Fibroblast of the aortic adventitia (primary cell): ENCODE measurements at places on chromosomes 13 and 19. TPM values are rescaled to one million over a fixed set of nuclear protein-coding genes. Genes with fewer than 3 reads are reported as not detected.

DNA sequence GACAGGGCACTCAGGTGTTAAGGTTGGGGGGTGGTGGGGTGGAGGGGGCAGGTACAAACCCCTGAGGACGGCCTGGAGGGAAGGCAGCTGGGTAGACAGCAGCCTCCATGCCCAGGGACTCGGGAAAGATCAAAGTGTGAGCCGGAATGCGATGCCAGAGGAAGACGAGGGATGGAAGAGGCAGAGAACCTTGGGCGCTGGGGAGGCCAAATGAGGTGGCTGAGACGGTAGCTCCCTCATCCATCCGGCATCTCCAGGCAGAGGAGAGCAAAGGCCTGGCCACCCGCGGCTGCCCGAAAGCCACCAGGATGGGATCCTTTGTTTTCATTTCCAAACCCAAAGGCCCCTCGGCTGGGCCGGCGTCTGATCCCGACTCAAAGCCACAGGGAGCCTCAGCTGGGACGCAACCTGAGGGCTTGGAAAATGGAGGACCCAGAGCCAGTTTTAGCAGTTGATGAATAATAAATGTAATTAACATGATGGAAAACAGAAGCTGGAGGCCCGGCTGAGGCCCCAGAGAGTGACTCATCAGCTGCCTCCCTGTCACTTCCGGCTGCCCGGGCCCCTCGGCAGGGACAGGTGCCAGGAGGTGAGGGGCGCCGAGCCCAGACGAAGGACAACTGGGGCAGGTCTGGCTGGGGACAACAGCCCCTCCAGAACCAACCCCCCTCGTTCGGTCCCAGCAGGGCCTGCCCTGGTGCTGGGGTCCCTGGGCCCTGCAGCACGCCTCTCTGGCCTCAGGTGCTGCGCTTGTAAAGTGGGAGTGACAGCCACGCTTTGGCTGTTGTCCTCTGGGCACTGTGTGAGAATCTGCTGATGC is 61.6 kb downstream of the CEBPG start:
- DNase-seq = no peak

DNA sequence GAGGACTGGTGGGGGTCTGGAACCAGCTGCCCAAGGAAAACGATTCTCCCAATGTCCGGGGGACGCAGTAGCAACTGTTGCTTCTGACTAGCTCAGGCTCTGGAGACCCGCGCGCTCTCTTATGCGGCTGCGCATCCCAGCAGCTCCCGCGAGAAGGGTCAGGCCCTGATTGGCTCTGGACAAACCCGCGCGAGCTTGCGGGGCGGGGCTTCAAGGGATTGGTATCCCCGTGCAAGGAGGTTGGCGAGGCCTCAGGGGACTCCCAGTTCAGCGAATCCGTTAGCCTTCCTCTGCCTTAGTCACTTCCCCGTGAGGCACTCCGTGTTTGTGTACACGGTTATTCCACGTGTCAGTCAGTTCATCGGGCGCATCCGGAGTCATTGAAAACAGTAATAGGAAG is 20.2 kb downstream of the SIGLECL1 start:
- DNase-seq = no peak

DNA sequence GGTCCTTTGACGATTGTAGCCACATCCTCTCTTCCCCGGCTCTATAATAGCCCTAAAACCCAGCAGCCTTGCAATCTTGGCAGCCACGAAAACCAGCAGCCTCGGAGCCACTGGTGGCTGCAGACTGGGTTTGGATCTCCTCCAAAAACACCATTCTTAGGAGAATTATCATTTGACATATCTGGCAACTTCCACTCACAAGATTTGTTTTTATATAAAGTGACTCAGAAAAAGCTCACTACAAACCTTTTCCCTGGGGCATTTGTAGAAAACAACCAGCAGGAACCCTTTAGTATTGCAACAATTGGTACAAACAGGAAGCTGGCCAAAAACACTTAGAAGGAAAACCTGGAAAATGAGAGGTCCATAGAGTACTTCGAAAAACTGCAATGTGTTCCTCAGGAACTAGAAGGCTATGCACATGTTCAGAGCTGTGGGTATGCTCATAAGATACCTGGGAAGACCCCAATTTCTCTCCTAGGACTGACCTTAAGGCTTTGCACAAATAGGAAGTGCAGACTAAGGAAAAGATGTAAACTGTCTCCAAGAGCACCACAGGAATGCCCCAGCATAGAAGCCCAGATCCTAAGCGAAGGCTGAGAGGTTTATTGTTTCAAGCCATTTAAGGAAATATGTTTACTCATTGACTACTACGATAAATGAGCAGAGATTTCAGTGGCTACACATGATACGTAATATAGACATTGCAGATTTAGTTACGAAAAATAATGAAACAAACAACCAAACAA is 71.2 kb downstream of the MYO16 start:
- DNase-seq = peak; percentile 7

DNA sequence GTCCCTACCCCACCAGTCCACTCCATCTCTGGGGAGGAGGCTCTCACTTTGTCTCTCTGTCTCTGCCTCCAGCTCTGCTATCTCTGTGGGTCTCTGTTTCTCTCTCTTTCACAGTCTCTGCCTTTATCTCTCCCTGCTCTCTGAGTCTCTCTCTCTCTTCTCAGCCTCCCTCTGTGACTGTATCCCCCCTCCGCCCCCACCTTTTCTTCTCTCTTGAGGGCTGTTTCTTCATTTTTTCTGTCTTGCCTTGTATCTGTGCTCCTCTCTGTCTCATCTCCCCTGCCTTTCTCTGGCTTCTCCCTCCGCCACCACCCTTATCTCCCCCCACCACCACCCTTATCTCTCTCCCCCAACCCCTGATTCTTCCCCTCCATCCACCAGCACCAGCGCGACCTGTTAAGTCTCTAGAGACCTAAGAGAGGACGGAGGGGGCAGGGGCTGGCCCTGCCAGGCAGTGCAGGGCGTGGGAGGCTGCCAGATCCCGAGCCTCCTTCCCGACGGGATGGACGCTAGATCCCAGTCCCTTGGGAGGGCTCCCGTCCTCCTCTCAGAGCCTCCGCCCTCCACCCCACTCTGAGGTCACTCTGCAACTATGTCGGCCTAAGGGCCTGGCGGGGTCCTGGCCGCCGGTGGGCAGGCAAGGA is 1.0 kb downstream of the AXL start:
- peak; percentile 79 for DNase-seq

GRCh38 chr13:98143157-98143553 is 261 bp downstream of the FARP1 start:
- no peak for DNase-seq

The NLRP4 gene
- not detected in 2 replicates for total RNA-seq

GRCh38 chr13:40505196-40505595 is 161.2 kb downstream of the FOXO1 start:
- no peak for DNase-seq

The CNN1 gene
- 2.2 and 4.2 TPM in 2 replicates for total RNA-seq

The FUT2 gene
- total RNA-seq = not detected in 2 replicates

DNA sequence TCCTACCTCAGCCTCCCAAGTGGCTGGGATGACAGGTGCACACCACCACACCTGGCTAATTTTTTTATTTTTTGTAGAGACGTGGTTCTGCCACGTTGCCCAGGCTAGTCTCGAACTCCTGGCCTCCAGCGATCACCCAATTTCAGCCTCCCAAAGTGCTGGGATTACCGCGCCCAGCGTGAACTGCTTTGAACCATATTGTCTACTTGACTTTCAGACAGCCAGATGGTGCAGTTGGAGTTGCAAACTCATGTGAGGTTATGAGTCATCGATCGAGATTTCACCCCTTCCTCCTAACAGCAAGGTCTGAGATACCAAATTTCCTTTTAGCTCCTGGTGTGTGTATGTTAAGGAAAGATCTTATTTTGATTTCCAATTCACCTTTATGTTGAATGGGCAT is 2.7 kb downstream of the SLC27A1 start:
- peak; percentile 70 for DNase-seq

The KIR3DL2 gene
- not detected in 2 replicates for total RNA-seq

DNA sequence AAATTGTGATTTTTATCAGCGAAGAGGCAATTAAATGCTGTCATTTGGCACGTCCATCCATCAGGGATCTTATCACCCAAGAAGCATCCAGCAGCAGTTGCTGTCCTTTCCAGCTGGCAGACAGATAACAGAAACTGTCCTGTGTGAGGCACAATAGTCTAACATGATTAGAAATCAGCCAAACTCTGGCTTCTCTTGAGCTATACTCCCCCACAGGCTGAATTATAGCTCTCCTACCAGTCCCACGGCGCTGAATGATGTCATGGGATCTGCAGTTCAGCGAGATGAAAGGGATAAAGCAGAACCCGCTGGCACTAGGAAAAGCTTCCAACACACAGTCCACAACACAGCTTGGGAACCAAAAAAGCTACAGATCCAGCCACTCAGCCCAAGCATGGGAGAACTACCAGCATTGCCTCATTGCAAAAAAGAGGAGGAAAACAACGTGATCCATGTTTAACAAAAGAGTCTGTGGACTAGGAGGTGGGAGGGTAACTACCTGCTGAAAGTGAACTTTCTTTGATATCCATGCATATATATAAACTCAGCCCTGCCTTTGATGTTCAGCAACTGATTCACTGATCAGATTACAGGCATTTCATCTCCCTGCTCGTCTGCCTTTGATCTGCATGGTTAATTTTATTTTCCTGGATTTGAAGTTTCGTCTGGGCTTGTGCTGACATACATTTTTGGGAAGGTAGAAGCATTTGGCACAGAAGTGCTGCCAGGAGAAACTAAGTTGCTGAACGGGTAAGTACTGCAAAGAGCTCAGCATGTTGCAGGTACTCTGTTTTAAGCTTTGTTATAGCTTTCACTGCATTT is at the start of gene TNFRSF19:
Gene TNFRSF19, plus strand, starts transcription at position 314 of the 822 bp plus-strand sequence. CDS start 19,772 bp downstream, outside the sequence.
- DNase-seq = peak; percentile 75

The IL11 gene
- total RNA-seq = 1.6 and 2.2 TPM in 2 replicates

The KRTDAP gene
- not detected in 2 replicates for total RNA-seq

DNA sequence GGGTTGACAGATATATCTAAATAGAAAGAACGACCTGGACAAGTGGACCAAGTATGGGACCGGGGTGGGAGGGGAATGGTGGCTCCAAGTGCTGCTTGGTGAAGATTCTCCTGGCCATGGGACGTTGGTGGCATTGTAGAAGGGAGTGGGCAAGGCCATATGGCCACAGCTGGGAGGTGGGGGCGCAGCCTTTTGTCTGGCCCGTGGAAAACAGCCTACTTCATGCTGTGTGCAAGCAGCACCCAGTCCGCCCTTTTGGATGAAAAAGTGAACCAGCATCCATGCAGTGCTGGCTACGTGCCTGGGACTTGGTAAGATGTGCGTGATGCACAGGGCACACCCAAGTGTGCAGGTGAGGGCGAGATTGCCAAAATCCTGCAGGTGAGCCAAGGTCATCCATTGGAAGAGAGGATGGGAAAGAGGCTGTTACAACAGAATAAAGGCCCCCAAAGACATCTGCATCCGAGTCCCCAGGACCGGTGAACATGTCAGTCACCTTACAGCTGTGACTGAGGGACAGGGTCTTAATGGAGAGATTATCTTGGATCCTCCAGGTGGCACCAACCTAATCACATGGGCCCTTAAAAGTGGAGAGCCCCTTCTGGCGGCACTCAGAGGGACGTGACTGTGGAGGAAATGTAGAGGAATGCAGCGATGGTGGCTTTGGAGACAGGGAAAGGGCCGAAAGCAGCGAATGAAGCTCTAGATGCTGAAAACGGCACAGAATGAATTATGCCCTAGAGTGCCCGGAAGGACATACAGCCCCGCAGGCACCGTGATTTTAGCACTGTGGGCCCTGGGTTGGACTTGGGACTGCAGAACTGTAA is 40.8 kb downstream of the TEX29 start:
- DNase-seq = no peak

- DNase-seq = no peak
Observed at GRCh38 chr13:84870190-84870589, 929.0 kb downstream of the SLITRK6 start.

GRCh38 chr13:94947392-94947791 is 235.0 kb upstream of the SOX21 start:
- DNase-seq = no peak

DNA sequence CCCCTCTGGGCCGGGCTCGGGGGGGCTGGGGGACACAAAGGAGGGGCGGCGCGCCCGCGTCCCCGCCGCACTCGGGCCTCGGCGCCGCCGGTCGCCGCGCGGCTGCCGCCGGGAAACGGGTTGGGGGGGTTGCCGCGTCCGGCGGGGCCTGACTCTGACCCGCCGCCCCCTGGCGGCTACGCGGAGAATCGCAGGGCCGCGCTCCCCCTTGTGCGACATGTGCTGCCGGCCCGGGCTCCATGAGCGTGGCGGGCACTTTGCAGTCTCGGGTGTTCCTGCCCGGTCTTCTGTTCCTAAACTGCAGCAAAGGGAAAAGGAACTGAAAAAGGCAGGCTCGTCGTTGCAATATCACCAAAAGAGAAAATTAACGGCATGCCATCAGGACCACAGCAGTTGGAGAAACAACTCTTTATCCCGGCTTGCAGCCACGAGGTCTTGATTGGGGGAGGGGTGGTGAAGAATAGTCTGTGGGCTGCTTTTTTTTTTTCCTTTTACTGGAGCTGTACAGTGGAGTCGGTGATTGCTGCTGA is 1.5 kb downstream of the MIR17HG start:
- peak; percentile 82 for DNase-seq

The IZUMO2 gene
- total RNA-seq = not detected in 2 replicates

GRCh38 chr13:113452466-113452865 is 822 bp downstream of the ADPRHL1 start:
- DNase-seq = no peak

DNA sequence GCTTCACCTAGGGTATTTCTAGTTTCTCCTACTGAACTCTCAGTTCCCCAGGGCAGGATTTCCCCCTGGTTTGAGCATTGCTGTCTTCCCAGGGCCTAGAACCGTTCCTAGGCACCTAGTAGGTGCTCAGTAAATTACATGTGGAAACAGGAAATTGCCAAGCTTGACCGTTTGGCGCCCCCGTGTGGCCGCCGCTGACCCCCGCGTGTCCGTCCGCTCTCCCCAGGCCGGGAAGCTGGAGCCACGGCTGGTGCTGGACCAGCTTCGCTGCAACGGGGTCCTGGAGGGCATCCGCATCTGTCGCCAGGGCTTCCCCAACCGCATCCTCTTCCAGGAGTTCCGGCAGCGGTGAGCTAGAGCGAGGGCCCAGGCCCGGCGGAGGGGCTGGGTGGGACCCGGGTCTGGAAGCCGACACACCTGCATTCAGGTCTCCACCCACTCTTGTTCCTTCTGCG is 55.5 kb downstream of the MYH14 start:
- no peak for DNase-seq

The CPAMD8 gene
- 0.18 and 2.5 TPM in 2 replicates for total RNA-seq

DNA sequence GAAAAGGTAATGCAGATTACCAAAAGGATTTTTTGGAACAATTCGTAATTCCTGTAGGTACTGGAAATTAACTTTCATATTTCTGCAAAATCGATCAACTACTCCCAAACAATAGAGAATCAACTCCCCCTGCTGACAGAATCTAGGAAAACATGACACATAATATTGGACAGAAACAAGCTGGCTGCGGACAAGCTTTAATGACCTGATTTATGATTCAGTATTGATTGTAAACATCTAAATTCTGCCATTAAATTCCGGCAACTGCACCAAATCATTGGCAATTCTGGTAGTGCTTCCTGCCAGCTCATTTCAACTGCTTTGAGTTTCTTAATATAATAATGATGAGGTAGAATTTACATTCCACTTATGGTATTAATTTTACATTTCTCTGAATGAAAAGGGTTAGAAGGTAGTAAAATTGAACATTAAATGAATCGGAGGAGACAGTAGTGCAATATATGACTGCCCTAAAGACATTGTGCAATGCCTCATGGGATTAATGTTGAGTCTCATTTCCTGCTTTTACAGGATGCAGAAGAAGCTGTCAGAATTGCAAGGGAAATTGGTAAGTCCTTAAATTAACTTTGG is 146.5 kb downstream of the PCCA start:
- peak; percentile 74 for DNase-seq
